ENCODE measurements at places on chromosomes 5 and 9. TPM values are rescaled to one million over a fixed set of nuclear protein-coding genes. Genes with fewer than 3 reads are reported as not detected.

The PCDHGC5 gene
- total RNA-seq: 0.20 TPM

The RBM27 gene
- total RNA-seq: 11.6 TPM

The RPS14 gene
- total RNA-seq: 2,901 TPM

The PKD2L2 gene
- total RNA-seq: not detected

The SARDH gene
- total RNA-seq: not detected

The GPR151 gene
- total RNA-seq: not detected

The COL23A1 gene
- not detected for total RNA-seq

The CNTNAP3B gene
- 22.2 TPM for total RNA-seq

The PCSK1 gene
- total RNA-seq: 2.8 TPM

The CD274 gene
- 20.8 TPM for total RNA-seq

The FBP2 gene
- total RNA-seq: not detected

The HAVCR1 gene
- total RNA-seq: not detected

The WASHC1 gene
- 4.1 TPM for total RNA-seq

All from mammary microvascular endothelial cell (primary cell).